ENCODE measurements at places on chromosomes 13 and 19.
A peak's percentile ranks its signal among the peaks of the same experiment; 100 is the strongest.

- DNase-seq = no peak
Observed at GRCh38 chr13:108974686-108975085, 345.3 kb downstream of the MYO16 start.

DNA sequence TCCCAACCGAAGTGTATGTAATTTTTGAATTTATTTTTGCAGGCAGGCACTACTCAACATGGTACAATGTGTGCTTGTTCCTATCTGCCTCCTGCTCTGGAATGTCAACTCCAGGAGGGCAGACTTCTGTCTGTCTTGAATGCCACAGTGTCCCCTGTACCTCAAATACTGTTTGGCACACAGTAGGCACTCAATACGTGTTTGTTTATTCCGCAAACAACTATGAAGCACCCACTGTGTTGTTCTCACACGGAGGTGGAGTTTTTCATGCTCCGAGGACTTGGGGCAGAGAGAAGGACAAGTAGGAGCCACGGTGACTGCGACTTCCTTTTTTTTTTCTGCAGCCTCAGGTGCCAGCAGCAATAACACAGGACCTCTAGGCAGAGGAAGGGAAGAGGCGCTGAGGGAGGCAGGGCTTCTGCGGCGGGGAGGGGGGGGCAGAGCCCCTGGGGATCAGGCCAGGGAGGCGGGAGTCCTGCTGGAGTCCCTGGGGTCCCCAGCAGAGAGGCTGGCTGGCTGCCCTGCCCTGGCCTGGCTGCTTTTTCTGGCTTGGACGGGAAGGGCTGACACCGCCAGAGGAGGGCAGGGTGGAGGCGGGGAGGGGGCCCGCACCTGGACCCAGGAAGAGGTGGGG is 29.3 kb upstream of the TNFAIP8L1 start:
- no peak for DNase-seq

GRCh38 chr13:100610391-100611347 is 22.1 kb upstream of the GGACT start:
- DNase-seq = no peak

DNA sequence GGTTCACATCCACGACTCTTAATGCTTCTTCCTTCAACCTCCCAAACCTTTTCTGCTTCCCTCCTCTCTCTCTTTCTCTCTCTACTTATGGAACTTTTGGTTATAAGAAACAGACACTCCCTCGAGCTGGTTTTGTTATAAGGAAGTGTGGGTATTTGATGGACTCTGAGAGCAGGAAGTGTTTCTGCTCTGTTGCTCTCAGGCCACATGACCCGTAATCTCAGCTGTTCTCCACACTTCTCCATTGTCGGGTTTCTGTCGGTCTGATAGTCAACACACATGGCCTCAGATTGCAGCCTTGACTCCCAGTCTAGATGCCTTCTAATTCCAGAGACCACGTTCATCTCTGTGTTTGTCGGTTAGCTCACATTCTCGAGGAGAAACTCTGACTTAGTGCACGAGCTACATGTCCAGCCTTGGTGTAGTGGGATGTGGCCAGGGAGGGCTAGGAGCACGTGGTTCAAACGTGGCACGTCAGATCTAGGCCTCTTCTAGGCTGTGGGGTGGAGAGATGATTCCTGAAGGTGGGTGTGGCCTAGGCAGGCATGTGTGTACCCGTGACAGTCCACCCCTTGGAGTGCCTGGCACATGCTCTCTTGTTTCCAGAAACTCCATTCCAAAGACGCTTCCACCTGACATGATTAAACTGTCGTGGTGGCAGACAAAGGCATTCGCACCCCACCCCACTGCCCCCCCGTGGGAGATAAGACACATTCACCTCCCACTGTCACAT is 26.3 kb downstream of the CNFN start:
- no peak for DNase-seq

DNA sequence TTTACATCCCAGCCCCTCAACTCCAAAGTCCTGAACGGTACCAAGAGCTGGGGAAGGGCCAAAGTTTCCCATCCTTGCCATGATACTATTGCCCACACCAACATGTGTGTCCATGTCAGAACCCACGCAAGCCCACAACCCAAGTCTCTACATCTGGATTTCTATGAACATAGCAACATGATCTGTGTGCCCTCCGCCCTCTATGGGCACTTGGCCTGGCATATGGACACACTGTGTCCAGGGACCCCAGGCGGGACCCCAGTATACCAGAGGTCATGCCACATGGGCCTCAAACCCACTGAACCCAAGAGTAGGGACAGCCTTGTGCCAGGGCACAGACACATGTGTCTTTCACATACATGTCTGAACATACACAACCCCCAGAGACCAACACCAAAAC is 2.0 kb downstream of the LRFN1 start:
- no peak for DNase-seq

DNA sequence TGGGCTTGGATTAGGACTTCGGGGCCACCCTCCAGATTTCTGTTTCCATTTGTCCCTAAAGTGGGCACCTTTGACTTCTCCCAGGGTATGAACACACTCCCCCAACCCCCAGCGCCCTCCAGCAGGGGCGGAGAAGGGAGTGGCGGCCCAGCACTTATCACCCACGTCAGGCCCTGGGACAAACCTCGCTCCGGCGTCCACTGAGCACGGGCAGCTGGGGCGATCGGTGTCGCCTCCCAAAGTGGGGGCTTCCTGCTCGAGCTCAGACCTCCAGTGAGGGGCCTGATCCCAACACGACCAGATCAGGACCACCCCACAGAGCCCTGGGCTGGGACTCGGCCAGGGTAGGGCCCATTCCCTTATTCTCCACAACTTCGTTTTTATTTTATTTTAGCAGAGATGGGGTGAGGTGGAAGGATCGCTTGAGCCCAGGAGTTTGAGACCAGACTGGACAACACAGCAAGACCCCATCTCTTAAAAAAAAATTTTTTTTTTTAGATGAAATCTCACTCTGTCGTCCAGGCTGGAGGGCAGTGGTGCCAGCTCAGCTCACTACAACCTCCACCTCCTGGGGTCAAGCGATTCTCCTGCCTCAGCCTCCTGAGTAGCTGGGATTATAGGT is 3.7 kb upstream of the TCF3 start:
- DNase-seq = no peak

DNA sequence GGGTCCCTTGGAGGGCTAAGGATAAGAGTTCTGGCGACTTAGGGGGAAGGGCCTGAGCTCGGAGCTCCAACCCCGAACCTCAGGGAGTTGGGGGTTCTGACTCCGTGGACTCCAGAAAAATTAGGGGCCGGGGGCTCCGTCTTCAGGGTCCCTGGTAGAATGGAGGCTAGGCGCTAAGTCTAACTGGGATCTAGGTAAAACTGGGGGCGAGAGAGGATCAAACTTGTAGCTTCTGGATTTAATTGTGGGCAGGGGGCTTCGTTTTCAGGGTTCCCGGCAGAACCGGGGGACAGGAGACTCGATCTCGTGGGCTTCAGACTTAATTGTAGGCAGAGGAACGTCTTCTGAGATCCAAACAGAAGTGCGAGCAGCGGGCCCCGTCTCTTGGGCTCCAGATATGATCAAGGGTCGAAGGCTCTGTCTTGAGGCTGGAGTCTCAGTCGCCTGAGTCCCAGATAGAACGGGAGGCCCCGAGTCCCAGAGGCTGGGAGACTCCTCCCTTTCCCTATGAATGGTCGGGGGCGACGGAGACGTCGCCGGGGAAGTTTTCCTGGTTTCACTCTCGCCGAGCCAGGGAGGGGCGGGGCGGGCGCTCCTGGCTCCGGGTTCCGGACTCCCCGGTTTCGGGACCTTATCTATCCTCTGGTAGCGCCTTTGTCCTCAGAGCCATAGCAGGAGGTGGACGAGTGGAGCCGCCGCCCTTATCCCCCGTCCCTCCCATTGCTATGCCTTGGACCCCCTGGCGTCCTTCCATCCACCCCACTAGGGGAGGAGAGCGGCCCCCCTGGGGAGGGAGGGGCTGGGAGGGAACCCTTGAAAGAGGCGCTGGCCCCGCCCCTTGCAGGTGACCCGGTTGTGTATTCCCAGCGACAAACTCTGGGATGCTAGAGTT is 1.3 kb downstream of the NECTIN2 start:
- peak; percentile 78 for DNase-seq

DNA sequence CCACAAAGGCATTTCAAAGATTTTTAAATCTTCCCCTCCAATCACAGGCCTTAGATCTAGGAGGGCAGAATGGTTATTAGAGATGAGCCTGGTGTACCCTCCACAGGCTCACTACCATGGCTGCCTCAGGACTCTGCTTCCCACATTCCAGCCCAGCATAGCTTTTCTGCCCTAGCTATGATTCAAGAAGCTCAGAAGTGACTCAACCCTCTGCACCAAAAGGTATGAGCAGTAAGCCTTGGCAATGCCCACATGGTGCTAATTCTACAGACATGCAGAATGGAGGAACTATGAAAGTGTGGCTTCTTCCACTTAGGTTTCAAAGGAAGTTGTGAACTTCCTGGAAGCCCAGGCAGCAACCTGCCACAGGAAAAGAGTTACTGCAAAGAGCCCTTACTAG is 786.2 kb downstream of the SLITRK6 start:
- DNase-seq = no peak

DNA sequence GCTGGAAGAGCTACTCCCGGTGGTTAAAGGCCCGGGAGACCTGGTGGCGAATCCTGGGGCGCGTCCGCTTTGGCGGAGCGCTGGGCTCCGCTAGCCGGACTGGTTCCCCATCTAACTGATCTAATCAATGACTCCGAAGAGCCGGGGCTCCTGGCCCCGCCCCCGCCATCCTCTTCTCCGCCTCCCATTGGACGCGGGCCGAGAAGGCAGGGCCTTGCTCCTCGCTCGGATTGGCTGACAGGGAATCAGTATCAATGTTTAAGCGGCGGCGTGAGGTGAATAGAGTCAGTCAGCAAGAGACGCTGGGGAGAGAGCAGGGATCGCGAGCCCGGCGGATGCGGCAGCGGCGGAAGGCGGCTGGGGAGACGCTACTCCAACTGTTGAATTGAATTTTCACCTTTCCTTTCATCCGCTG is 1.7 kb upstream of the PCDH17 start:
- DNase-seq = peak; percentile 95

DNA sequence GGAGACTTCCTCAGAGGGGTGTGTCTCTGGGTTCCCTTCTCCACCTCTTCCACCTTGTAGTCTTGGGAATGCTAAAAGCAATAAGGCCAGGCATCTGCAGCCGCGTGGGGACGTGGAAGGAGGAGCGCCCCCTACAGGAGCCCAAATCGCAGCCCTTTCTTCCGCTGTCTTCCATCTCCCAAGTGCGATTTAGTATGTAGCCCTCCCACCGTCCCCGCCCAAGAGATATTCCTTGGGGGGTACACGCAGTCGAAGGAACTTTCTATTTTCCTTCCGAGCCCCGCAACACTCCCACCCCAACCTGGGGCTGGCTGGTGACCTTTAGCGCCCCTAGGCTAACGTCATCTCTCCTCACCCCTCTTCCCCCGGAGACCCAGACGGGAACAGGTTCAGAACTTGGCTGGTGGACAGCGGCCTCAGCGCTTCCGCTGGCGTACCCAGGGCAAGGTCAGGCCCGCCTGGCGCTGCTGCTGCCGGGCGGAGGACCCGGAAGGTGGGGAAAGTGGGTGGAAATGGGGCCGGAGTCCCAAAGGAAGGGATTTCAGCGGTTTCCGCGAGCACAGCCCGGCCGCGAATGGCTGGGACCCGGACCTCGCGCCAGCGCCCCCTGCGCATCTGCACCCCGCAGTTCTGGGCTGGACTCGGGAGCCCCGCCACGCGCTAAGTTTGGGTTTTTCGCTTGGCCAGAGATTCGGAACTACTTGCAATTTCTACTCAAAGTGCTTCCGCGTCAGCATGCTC is 2.1 kb upstream of the PCDH8 start:
- DNase-seq = peak; percentile 87

GRCh38 chr13:22592515-22592914 is 588.3 kb upstream of the SGCG start:
- no peak for DNase-seq

DNA sequence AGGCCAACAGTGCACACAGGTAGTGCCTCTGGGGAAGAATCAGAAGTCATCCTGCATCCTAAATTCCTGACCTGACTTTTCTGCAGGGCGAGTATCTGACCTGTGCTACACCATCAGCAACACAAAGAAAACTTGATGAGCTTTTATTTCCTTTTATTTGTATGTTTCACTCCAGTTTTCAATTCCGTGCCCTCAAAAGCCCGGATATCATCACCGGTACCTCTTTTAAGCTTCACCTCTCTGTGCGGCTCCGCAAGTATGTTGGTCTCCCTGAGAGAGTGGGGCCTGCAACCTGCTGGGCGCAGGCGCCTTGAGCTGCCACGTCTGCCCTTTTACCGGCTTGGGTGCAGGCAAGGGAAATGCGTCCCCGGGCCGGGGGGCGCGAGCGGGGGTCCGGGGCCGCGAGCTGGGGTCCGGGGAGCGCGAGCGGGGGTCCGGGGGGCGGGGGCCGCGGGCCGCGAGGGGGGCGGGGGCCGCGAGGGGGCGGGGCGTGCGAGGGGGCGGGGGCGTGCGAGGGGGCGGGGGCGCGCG is 4.3 kb upstream of the DUXA start:
- peak; percentile 63 for DNase-seq

DNA sequence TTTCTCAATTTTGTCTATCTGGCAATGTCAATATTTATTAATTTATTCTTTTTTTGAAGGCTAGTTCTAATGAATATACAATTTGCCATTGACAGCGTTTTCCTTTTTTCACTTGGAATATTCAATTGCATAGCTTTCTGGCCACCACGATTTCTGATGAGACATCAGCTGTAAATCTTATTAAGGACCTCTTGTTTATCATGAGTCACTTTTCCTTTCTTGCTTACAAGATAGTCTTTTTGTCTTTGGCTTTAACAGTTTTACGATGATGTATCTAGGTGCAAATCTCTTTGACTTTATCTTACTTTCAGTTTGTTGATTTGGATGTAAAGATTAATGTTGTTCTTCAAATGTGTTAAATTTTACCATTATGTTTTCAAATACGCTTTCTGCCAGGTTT is 991.6 kb upstream of the SLC10A2 start:
- no peak for DNase-seq

- DNase-seq = no peak
Observed at GRCh38 chr13:79919091-79919490, 421.8 kb downstream of the SPRY2 start.

DNA sequence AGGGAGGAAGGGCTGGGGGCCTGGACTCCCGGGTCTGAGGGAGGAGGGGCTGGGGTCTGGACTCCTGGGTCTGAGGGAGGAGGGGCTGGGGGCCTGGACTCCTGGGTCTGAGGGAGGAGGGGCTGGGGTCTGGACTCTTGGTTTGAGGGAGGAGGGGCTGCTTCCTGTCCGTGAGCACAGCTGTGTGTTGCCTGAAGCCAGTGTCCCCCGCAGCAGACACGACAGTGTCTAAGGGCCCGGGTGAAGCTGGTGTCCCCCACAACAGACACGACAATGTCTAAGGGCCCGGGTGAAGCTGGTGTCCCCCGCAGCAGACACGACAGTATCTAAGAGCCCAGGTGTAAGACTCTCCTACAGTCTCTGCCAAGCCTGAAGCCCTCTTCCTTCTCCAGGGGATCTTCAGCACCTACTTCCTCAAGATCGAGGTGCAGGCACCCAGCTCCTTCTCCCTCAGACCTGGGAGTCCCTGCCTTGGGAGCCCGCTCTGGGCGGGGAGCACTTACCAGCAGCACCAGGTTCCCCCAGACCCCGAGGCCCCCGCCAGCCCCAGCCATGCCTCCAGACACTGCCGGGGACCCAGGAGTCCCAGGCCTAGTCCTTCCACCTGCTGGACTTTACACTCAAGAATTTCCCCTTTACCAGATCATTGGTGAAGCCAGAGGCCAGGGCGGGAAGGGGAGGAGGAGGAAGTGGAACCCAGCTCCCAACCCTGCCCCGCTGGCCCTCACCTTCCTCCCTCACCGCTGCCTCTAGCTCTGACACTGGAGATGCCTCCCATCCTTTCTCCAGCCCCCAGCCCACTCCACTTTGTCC is at the start of gene PTPRH:
PTPRH (minus strand) TSS at position 622 of the 813 bp plus-strand sequence; CDS start at position 554, 68 bp downstream.
- DNase-seq = no peak
